Stimulated activated CD4-positive, alpha-beta T cell treated with anti-CD3 and anti-CD28 coated beads, Interleukin-1b, Interleukin-23, amount 100 ng/mL, for 24 hours (primary cell): ENCODE measurements at places on chromosomes 3 and 15.

GRCh38 chr3:42654331-42655201 lies 1.1 kb downstream of the ZBTB47 start:
- DNase-seq: no peak

GRCh38 chr3:196499061-196499460 lies 4.5 kb downstream of the RNF168 start:
- no peak for DNase-seq

- peak; percentile 19 for DNase-seq
Measured at GRCh38 chr15:90665288-90666134, 51.6 kb upstream of the BLM start.

- DNase-seq: no peak
Measured at GRCh38 chr15:99507016-99507503, 58.7 kb upstream of the MEF2A start.

- DNase-seq: no peak
Measured at GRCh38 chr3:122533480-122533879, 18.7 kb upstream of the KPNA1 start.

GRCh38 chr3:64268926-64269325 lies 43.7 kb upstream of the PRICKLE2 start:
- no peak for DNase-seq

DNA sequence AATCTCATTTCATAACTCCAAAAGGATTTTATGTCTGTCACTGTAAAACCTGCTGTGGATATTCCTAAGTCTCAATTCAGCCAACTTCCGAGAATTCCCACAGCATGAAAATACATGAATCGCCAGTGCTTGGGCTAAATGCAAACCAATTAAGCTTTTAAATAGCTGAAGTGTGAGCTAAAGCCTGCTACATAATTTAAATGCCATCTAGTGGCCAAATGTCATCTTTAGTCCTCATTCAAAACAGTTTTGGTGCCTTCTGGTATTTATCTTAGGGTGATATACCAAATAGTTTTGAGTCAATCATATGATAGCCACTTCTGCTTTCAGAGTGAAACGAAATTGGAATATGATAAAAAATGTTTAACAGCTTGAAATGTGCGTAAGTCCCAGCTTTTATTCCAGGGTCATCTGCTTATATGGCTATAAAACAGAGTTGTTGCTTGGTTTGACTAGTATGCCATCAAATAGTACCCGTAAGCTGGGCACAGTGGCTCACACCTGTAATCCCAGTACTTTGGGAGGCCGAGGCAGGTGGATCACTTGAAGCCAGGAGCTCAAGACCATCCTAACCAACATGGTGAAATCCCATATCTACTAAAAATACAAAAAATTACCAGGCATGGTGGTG lies 41.8 kb upstream of the CCNL1 start:
- no peak for DNase-seq

- DNase-seq: no peak
Measured at GRCh38 chr3:129461461-129462146, 21.6 kb downstream of the IFT122 start.

DNA sequence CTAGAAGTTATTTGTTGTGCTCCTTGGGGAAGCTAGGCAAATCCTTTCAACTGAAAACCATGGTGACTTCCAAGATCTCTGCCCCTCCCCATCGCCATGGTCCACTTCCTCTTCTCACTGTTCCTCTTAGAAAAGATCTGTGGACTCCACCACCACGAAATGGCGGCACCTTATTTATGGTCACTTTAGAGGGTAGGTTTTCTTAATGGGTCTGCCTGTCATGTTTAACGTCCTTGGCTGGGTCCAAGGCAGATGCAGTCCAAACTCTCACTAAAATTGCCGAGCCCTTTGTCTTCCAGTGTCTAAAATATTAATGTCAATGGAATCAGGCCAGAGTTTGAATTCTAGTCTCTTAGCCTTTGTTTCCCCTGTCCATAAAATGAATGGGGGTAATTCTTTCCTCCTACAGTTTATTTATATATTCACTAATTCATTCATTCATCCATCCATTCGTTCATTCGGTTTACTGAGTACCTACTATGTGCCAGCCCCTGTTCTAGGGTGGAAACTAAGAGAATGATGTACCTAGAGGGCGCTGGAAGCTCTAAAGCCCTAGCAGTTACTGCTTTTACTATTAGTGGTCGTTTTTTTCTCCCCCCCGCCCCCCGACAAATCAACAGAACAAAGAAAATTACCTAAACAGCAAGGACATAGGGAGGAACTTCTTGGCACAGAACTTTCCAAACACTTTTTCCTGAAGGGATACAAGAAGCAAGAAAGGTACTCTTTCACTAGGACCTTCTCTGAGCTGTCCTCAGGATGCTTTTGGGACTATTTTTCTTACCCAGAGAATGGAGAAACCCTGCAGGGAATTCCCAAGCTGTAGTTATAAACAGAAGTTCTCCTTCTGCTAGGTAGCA lies 657 bp downstream of the PATL2 start:
- DNase-seq: no peak
